Panc1 (cell line): ENCODE measurements at places on chromosomes 2 and 18. TPM values are rescaled to one million over a fixed set of nuclear protein-coding genes. Genes with fewer than 3 reads are reported as not detected.

The FEV gene
- not detected for total RNA-seq

The VWA3B gene
- not detected for total RNA-seq

The KLHL14 gene
- 6.7 TPM for total RNA-seq

The MDH1B gene
- 0.85 TPM for total RNA-seq

The ARHGEF33 gene
- 0.41 TPM for total RNA-seq

The SEPTIN10 gene
- 100.0 TPM for total RNA-seq

The VSNL1 gene
- not detected for total RNA-seq

The SLC4A5 gene
- 1.2 TPM for total RNA-seq

The SCN7A gene
- total RNA-seq, result 0.03 TPM

The EFHD1 gene
- 73.5 TPM for total RNA-seq

The LRRC30 gene
- total RNA-seq, result not detected

The EML6 gene
- total RNA-seq, result 6.3 TPM

GRCh38 chr2:5915881-5916310 lies 223.7 kb downstream of the SOX11 start:
- DNase-seq, result peak; percentile 13

DNA sequence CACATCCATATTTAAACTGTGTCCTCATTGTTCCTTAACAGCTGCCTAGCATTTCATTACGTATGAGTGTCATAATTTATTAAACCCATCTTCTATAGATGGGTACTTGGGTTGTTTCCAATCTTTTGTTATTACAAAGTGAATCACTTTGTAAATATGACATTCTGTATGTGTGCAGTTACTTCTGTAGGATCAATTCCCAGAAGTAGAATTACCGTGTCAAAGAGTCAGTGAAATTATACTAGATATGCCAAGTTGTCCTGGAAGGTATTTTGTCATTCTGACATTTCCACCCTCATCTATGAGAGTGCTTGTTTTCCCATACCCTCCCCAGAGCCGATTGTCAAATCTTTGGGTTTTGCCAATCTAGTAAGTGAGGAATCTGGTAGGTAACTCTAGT lies 194.5 kb upstream of the APCDD1 start:
- no peak for DNase-seq

DNA sequence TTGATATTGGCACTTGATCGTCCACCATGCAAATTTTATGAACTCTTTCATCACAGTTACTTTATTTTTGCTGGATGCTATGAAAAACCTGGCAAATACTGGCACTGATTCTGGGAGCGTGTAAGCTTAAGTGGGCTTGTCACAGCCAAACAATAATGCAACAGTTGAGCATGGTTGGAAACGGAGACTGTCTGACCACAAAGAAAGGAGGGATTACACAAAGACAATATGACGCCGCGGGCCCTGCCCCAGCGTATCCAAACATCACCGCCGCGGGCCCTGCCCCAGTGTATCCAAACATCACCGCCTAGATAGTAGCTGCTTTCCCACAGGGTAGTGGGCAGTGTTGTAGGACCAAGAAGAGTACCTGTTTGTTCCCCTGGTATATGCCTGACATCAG lies 135.9 kb downstream of the PRPF40A start:
- no peak for DNase-seq

- DNase-seq, result no peak
Observed at GRCh38 chr2:232137356-232138147, 176.0 kb downstream of the DIS3L2 start.

- no peak for DNase-seq
Observed at GRCh38 chr2:122843503-122843902, 1088.1 kb downstream of the TSN start.

GRCh38 chr18:57741273-57741672 lies 61.8 kb downstream of the ATP8B1 start:
- DNase-seq, result no peak

- no peak for DNase-seq
Observed at GRCh38 chr2:215391531-215391930, 44.3 kb downstream of the FN1 start.

DNA sequence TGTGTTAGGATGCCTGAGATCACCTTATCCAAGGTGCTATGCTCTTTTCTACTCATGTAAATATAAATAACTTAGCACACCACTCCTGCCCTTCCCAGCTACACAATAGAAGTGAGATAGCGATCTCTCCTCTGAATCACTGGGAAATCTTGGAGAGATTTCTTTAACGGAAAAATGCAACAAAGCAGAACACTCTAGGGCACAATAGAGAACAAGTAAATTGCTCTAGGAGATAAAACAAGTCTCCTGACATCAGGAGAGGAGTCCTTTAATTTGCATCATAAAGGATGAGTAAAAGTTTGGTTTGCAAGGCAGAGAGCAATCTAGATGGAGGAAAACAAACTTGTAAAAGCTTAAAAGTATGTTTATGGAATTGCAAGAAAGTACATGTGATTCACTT lies 224.1 kb downstream of the PAX3 start:
- DNase-seq, result no peak

DNA sequence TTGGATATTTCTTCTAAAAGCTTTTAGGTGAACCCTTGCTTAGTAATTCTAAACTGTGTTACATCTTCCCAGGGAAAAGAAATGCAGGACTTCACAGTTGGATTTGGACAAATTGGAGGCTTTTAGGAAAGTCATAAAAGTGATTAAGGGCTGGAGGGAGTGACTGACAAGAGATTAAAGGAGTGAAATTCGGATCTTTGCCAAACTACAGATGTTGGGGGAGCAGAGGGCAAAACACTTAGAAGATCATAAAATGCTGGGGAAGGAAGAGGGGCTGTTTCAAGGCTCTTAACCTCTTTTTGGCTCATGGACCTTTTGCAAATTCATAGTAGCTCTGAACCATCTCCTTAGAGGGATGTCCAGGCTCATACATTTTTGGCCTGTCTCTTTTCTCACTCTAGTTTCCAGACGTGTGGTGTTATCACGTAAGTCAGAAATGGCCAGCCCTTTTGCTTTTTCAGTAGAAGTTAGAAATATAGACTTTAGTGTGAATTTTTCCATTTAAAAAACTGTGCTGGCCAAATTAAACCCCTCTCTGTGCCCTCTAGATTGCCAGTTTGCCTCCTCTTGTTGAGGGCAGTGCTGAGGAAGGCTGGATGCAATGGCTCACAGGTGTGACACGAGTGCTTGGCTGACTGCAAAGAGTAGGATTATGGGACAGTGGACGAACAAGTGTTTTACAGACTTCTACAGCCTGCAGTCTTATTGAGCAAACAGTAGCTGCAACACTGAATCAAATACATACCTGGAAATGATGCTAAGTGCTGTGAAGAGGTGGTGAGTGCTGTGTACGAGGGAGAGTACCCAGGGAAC lies 109.9 kb downstream of the LYPD6B start:
- DNase-seq, result no peak

- no peak for DNase-seq
Observed at GRCh38 chr2:20611077-20611843, 39.6 kb downstream of the HS1BP3 start.

DNA sequence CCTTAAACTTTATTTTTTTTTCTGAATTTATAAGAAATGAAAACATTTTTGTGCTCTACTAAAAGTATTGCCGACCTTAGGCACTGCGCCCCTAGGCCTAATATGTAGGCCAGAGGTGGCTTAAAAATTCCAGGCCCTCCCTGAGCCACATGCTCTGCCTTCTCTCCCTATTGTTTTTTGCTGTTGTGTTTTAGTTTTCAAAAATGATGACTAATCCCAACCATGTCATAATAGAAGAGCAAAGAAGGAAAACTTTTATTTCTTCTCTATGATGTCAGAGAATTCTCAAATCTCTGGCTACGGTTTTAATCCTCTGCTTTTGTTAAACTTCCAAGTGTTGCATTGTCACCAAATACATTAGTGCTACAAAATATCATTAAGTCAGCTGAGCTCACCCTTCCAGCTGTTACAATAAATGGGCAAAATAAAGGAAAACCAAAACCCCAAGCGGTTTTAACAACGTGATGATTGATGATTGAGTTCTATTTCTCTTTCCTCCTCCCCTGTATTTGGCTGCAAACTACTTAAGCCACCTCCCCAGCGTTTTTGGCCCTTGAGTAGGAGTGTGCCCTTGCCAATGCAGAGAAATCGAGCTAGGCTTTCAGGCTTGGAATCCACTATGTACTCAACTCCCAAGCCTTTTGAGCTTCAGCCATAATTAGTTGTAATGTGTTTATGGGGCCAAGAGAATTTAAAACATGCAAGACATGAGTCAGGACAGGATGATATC lies 163.5 kb upstream of the POU3F3 start:
- DNase-seq, result no peak

DNA sequence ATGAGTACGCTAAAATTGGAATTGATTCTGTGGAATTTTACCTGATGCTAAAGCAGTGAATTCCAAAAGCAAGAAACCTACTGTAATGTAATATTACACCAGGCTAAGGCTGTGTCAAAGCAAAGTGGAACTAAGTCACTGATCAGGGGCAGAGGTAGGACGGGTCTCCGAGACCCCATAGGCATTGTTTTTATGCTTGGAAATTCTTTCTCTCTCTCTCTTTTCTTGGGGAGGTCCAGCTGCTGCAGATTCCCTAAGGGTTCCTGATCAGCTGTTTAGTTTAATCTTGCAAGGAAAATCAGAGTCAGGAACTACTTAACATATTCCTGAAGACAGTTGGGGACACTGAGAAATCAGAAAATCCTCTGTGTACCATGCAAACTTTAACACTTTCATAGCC lies 220.2 kb downstream of the SRBD1 start:
- no peak for DNase-seq

DNA sequence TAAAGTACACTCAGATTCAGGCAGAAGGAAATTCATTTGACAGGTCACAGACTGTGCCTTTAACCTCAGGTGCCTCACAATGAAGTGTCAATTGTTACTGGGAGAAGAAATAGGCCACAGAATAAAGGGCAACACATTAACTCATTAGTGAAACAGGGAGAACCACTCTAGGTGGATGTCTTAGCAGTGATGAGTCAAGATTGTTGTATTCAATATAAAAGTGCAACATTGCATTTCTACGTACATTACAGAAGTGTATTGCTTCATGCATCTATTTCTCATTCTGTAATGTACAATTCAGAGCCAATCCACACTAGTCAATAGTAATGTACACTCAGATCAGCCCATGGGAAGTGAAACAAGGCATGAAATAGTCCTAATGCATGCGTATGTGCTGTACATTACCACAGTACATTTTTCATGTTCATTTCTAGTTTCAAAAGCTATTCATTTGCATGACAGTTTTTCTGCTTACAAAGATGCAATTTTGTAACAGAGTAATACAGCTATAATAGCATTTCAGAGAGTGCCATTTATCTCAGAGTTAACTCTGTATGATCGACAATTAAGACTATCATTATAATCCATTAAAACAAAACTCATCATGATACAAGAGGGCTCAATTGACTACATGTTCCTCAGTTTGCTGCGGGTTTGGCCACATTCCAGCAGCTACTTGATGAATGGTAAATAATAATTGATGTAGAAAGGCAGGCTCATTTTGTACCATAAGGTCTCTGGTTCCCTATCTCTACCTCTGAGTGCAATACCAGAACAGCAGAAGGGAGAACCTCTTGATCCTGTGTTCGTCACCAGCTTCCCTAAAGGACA lies 12.2 kb upstream of the ARL5A start:
- DNase-seq, result no peak

- no peak for DNase-seq
Observed at GRCh38 chr2:159084384-159085370, 116.2 kb downstream of the TANC1 start.

DNA sequence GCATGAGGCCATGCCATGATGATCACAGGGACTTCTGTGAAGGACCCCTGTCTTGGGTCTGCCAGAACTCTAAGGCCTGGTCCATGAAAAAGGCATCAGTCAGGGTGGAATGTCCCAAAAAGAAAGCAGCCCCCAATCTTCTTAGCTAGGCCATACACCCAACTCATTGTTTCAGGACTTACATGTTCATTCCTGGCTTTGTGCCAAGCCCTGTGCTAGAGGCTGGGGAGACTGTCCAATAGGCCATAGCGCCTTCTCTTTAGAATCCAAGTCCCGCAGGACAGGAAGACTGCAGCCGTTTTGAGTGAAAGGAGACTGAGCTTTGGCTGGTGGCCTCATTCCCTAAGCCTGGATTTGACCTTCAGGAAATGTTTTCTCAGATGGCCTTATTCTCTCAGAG lies 247.3 kb downstream of the PRKCE start:
- DNase-seq, result no peak

- no peak for DNase-seq
Observed at GRCh38 chr18:70499218-70499691, 210.4 kb downstream of the SOCS6 start.

- no peak for DNase-seq
Observed at GRCh38 chr2:231568785-231569435, 23.8 kb upstream of the TEX44 start.

GRCh38 chr2:230140667-230141066 lies 71.9 kb upstream of the SLC16A14 start:
- DNase-seq, result no peak

DNA sequence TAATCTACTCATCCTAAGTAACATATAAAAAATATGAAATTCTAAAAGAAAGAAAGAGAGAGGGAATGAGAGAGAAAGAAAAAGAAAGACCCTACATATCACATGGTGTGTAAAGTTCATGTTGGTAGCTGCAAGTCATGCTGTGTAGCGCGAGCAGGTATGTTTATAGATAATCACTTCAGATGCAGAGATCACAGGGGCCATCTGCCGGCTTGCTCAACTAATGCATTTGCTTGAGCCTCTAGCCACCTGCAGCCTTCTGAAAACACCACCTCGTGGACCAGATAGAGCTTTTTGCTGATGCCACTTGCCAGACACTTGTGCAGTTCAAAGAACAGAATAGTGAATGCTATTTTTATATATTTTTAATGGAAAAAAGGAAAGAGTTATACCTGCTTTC lies 37.6 kb downstream of the CDH7 start:
- no peak for DNase-seq

GRCh38 chr2:232776435-232776834 lies at the start of gene KCNJ13:
Gene KCNJ13 (minus strand): TSS chr2:232776565. CDS start chr2:232771362, 5,203 bp downstream.
- DNase-seq, result no peak

- no peak for DNase-seq
Observed at GRCh38 chr2:233271693-233272092, 20.2 kb downstream of the ATG16L1 start.

DNA sequence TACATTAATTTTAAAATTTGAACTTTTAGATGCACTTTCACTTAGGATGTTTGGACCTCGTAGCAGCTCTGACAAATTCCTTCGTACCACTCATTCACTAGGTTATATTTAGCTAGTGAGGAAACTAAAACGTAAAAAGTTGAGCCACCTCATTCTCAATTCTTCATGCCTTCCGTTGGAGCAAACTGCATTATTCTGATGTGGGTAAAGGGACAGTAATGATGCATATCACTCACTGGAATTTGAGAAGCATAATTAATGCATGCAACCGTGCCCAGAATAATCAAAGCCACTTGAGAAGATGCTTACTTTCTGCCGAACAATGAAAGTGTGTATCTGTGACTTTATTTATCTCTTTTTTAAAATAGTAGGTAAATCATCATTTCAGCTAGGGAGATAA lies 2.2 kb downstream of the CNOT9 start:
- no peak for DNase-seq

- DNase-seq, result no peak
Observed at GRCh38 chr2:181426672-181427071, 30.5 kb upstream of the ITGA4 start.

DNA sequence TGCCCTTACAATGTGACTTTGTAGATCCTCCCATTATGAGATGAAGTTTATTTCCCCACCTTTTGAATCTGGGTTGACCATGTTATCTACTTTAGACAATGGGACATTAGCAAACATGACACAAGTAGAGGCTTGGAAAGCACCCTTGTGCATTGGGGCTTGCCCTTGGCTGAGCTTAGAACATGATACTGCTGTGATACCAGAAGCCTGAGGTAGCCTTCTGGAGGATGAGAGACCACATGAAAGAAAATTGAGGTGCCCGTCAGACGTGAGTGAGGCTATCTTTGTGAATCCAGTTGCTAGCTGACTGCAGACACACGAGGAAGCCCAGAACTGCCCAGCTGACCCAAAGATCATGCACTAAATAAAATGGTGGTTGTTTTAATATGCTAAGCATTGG lies 341.2 kb downstream of the CYP26B1 start:
- no peak for DNase-seq
